ENCODE measurements at places on chromosomes 5 and 9.

GRCh38 chr5:170139786-170140335, 34.2 kb downstream of the FOXI1 start:
- no peak for DNase-seq

DNA sequence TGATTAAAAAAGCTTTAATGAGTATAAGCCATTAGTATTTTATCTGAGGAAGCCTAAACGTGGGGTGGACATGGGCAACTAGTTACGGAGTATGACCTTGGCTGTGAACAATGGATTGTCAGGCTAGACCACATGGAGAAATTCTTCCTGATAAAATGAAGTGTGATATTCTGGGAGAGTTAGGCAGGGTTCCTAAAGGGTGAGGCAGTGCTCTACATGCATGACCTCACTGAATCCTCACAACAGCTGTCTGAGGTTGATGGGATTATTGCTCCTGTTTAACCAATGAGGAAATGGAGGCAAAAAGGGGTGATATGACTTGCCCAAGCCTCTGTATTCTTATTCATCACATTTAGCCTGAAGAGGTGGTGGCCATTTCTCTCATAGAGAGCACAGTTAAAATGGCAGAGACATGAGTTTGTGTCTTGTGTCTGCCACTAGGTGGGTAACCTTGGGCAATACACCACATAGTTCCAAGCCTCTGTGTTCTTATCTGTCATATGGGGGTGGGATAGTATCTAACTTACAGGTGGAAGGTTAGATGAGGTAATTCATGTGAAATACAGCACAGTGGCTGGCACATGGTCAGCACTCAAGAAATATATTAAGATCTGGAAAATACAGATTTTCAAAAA, 96.1 kb upstream of the NR3C1 start:
- no peak for DNase-seq

- no peak for DNase-seq
Measured at GRCh38 chr5:54320256-54320655, 9.9 kb upstream of the ARL15 start.

- no peak for DNase-seq
Measured at GRCh38 chr5:1004461-1005248, 3.9 kb upstream of the NKD2 start.

GRCh38 chr5:72282878-72283277, 37.2 kb downstream of the MRPS27 start:
- no peak for DNase-seq

GRCh38 chr9:133200631-133201030, 8.4 kb downstream of the OBP2B start:
- DNase-seq: no peak

DNA sequence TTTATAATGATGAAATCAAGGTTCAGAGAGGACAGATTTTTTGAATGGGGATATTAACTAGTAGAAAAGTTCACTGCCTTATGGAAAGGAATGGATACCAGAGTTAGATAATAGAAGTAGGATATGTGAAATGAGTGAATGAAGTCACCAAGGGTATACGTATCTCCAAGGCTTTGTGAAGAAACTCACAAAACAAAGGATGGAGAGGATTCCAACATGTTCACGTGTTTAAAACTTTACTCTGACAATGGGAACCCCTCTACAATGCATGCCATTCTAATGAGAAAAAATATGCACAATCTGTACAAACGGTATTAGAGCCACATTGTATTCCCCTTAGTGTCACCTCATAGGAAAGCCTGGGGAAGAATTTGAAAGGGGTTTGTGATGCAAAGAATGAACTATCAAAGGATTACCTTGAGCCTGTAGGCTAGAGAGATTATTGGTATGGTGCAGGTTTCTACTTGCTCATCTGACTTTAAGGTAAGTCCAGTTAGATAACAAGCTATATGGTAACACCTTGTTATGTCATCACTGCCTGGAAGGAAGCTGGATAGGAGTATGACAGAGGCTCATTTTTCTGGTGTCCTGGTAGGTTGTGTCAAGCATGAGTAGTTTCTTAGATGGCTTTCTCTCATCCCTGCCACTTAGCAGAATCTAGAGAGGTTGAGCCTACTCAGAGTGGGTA, 250.3 kb upstream of the SEMA6A start:
- no peak for DNase-seq

GRCh38 chr9:118609355-118610044, 759.7 kb downstream of the BRINP1 start:
- no peak for DNase-seq

DNA sequence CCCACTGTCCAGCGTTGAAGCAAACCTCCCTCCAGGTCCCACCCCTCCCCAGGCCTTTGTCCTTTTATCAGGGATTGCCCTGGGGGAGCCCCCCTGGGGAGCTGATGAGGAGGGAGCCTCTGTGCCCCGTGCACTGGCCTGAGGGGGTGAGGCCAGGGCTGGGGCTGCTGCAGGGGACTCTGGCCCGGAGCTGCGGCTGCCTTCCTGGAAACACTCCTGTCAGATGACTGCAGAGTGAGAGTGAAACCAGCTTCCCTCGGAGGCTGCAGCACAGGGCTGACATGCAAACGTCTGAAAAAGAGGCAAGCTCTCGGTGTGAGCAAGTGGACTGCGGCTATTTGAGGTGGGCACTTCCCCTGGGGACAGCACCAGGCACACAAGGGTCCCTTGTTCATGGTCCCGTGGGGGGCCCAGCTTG, 4.6 kb upstream of the TRAF2 start:
- DNase-seq: no peak

DNA sequence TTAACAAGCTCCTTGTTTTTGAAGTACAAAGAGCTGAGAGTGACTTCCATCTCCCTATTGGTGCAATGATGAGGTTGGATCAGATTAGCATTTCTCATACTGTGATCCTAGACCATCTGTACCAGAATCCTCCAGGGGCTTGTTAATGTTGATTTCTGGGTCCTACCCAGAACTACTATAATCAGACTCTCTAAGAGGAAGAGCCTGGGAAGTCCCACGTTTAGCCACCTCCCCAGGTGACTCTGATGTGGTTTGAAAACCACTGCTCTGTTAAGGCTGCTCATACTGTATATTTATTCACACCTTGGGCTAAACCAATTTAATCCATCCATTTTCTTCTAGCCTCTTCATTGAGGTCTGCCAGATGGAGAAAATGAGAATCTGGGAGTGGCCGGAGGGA, 49.6 kb upstream of the SMIM32 start:
- no peak for DNase-seq

GRCh38 chr9:22244139-22245011, 202.2 kb upstream of the DMRTA1 start:
- DNase-seq: no peak

DNA sequence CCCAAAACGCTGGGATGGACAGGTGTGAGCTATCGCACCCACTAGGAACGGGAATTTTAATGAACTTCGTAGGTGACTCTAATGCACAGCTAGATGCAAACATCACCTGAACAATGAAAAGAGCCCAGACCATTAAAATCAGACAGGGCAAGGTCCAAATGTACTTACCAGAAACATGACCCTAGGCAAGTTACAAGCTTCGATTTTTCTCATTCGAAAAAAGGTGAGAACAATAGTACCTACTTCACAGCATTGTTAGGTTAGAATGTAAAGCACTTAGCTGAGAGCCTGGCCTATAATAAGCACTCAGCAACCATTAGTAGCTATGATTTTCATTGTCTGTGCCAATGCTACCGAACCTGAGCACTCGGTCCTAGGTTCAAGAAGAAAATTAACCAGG, 5.8 kb upstream of the KLHL3 start:
- no peak for DNase-seq

DNA sequence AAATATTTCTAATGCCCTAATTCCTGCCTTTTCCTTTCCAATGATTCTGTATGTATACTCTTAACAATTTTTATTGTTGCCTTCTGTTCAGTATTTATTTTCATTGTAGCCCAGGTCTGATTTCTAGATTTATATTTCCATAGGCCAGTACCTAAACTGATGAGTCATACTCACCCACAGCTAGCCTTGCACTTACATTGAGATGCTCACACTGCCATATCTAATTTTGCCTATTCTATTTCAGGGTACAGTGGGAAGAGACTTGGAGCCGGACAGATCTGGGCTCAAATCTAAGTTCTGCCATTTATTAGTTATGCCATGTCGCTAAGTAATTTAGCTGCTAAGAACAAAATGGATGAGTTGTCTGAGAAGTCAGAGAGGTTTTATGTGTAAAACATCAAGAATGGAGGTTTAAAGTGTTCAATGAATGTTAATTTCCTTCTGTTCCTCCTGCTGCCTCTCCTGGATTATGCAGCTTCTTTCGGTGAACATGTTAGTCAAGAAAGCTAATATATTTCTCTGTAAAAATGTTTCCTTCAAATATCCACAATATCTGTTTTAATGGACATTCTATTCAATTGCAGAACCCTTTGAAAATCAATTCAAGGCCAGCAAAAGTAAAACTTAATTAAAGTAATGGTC, 62.3 kb upstream of the CDK5RAP2 start:
- DNase-seq: no peak

- DNase-seq: no peak
Measured at GRCh38 chr9:126413391-126414068, 86.9 kb downstream of the MVB12B start.

GRCh38 chr5:87411586-87411972, 1.2 kb downstream of the CCNH start:
- DNase-seq: no peak

DNA sequence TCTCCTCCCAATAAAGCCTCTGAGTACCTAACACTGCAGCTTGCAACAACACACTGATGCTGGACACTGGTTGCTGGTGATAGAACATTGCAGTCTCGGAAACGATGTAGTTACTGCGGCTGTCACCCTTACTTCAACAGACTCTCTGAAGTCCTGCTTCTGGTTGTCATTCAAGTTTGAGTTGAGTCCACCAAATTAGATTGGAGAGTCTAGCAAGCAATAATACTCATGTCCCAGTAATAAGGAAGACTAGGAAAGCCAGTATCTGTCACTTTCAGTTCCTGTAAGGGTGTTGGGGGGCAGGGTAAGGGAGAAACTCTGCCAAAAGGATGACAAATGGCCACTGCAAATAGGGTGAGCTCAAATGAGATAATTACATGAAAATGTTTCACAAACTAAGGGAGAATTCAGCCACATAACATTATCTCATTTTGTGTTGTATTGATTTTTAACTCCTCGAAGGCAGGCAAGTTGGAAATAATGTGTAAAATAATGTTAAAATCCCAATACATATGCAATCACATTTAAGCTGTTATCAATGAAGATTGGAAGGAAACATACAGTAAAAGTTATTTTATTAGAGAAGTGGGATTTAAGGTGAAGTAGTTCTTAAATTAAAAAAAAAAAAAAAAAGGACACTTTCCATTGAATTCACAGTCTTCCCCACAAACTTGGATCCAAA, 849 bp upstream of the IFT74 start:
- no peak for DNase-seq

DNA sequence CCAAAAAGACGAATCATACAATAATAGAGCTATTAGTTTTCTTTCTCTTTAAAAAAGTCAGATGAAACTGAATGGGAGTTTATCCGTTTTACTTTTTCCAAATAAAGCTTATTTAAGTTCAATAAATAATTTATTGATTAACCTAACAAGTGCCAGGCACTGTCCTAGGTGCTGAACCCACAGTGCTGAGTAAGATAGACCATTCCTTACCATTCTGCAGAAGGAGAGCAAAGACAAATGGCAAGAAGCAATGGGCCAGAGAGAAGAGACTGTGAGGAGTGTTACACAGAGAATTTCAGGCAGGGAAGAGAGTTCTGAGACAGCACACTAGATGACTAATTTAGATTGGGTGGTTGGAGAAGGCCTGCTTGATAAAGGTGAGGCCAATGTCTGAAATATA, 127.2 kb downstream of the AUH start:
- no peak for DNase-seq

GRCh38 chr5:143480001-143480400, 76.5 kb upstream of the NR3C1 start:
- no peak for DNase-seq

DNA sequence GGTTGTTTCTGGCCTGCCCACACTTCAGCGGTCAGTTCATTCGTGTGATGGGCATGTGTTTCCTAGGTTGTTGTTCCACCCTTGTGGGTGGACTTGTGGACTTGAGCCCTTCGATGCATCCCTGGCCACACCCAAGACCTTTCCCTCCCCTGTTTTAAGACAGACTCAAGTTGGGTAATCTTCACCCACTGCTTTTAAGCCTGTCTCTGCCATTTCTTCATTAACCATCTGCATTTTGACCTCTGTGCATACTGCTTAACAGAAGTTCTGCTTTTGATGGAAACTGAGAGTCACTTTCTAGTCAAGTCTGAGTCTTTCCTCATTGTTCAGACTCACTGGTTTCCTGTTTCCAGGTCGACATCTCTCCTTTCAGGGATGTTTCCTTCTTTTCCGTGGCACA, 233.7 kb downstream of the ARHGEF28 start:
- DNase-seq: no peak

DNA sequence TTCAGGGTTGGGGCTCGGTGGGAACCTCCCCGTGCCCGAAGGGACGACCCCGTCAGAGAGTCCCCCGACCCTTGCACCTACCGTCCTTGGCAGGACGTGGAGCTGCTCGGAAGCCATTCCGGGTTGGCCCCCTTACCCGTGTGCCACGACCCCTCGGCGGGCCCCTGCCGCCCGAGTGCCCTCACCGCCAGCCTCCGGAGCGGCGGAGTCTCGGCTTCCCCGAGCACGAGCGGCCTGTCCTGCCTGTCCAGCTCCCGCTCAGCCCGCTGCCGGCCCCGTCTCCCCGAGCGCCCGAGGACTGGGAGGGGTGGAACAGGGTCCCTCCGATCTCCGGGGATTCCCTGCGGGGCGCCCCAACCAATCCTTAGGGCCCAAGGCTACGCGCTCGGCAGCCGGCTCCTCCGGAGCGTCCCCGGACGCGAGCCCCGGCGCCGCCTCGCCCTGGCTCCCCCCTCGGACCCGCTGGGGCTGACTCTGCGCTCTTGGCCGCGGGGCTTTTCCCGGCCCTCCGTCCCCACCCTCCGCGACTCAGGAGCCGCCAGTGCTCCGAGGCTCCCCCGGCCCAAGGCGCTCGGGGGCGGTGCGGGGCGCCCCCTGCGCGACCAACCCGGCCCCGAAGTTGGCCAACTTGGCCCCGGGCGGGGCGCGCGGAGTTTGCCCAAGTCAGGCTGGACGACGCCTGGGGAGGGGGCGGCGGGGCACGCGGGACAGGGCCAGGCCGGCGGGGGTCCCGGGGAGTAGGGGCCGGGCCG, 654 bp downstream of the ADAMTS2 start:
- no peak for DNase-seq

GRCh38 chr5:174094857-174095606, 49.5 kb downstream of the NSG2 start:
- DNase-seq: no peak

GRCh38 chr5:37806476-37806875, 33.4 kb downstream of the GDNF start:
- no peak for DNase-seq

- DNase-seq: no peak
Measured at GRCh38 chr5:166045961-166046360, 2245.5 kb upstream of the WWC1 start.

GRCh38 chr9:72882117-72882775, 70.6 kb downstream of the ALDH1A1 start:
- no peak for DNase-seq

DNA sequence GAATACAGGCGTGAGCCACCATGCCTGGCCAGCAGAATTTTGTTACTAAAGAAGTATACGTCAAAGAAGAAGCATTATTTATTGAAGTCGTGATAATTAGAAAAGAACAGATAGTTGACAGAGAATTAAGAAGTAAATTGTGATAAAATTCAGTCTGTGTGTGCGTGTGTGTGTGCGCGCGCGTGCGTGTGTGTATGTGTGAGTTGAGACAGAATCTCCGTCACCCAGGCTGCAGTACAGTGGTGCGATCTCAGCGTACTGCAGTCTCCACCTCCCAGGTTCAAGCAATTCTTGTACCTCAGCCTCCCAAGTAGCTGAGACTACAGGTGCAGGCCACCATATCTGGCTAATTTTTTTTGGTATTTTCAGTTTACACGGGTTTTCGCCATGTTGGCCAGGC, 77.8 kb downstream of the ERBIN start:
- DNase-seq: no peak

- no peak for DNase-seq
Measured at GRCh38 chr5:91095313-91095712, 287.8 kb downstream of the ARRDC3 start.

Measured in stimulated activated CD4-positive, alpha-beta T cell treated with anti-CD3 and anti-CD28 coated beads, Interleukin-15, amount 100 ng/mL, for 48 hours (primary cell).